Stimulated activated CD8-positive, alpha-beta memory T cell treated with anti-CD3 and anti-CD28 coated beads, Interleukin-7, amount 100 ng/mL, for 24 hours (primary cell): ENCODE measurements at places on chromosomes 12 and 14.

GRCh38 chr12:14572401-14572800 lies 4.7 kb upstream of the PLBD1 start:
- no peak for DNase-seq

DNA sequence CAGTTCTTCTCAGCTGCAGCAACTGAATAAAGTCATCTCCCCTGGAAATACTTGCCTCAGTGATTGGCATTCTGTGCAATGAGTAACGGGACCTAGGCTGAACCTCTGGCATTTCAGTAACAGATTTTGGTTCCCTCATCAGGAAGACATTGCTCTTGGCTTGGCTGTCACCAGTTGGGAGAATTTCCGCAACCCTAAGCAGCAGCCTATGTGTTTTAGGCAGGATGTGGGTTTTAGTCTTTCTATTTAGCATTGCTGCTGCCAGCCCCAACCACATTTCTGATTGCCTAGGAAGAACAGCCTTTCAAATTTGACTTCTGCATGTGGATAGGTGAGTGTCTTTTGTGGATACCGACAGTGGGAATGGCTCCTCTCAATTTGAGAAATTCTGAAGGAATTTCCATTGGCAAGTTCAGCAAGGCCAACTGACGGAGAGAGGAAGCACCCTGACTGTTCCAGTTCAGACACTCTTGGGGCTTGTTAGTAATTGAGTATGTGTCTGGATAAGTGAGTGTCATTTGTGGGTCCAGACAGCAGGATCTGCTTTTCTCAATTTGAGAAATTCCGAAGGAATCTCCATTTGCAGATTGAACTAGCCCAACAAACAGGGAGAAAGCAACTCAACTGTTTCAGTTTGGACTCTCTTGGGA lies 19.0 kb upstream of the CLEC2A start:
- no peak for DNase-seq

- no peak for DNase-seq
These were observed 58.4 kb downstream of the SPTSSA start for GRCh38 chr14:34403646-34404045.

DNA sequence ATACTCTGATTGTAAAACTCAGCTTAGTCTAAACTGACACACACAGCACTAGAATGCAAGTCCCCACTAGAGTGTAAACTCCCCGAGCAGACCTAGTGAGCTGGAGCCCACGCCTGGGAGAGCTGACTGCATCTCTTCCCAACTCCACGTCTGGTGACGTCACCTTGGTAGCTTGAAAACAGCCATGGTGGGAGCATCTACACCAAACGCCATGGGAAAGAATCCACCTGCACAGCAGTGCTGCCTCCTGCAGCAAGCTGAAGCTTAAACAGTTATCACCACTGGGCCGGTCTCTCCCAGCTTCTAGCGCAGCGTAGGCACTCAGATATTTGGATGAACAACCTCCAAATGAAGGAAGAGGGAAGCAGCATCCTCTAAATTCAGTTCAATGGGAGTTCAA lies 4.3 kb upstream of the PAPLN start:
- DNase-seq, result no peak

DNA sequence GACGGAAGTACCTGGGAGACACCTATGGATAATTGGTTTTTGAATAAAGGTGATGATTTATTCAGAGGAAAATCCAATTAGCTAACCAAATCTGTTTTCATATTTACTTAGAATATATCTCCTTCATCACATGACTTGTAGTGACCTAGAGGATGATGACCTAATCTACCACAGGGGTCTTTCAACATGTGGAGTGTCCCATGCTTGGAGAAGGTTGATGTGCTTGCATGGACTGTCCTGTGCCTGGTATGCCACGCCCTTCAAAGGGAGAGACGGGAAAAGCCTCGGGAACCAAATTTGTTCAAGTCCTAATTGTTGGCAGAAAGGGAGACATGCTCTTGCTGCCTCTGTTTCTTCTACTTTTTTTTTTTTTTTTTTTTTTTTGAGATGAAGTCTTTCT lies 11.8 kb upstream of the PAPLN start:
- no peak for DNase-seq

- DNase-seq, result no peak
These were observed 19.5 kb downstream of the COX16 start for GRCh38 chr14:70340002-70340401.

DNA sequence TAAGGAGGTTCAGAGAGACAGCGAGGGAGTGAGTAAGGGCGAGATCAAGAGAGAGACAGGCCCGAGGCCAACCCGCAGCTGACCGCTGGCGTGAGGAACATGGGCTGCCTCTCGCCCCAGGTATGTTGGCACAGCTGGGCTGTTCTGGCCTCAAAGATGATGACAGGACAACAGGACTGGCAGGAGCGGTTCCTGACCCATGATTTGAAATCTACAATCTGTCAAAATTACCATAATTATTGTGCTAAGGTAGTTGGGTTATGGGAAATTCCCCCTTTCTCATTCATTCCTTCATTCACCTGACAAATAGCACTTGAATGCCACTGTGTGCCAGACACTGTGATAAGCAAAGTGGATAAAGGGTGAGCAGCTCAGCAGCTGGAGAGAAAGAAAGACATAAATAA lies 5.1 kb upstream of the ENDOU start:
- DNase-seq, result no peak

- DNase-seq, result no peak
These were observed 11.8 kb downstream of the MYH7 start for GRCh38 chr14:23423657-23424056.

GRCh38 chr12:129325566-129325965 lies 472.3 kb downstream of the GLT1D1 start:
- no peak for DNase-seq

- no peak for DNase-seq
These were observed 60.0 kb downstream of the PLEKHA5 start for GRCh38 chr12:19189522-19189921.

- no peak for DNase-seq
These were observed 7.5 kb upstream of the CCDC177 start for GRCh38 chr14:69582212-69582611.

DNA sequence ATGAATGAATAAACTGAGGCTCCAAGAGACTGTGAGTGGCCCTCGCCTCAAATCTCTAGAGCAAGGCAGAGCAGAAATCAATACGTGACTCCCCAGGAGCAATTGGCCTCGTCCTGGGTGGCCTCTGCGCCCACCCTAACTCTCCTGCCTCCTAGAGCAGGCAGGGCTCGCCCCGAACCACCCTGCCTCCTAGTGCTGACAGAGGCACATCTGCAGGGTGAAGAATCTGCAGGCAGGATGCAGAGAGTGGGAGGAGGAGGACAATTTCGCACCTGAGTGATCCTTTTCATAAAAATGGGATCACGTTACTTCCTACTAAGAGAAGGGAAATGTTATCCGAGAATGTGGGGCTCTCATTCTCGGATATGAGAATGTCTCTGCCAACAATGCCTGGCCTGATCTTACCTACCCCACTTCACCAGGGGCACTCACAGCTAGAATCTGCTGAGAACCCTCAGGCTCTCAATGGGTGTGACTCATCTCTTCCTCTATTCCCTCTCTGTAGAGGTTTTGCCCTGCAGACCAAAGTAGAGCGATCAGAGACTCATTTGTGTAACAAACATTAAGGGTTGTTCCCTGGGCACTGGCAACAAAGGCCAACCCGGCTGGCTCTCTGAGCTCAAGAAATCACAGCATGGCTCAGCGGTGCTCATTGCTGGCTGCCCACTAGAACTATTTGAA lies 61.7 kb upstream of the BCL2L14 start:
- DNase-seq, result no peak

GRCh38 chr12:100497105-100497795 lies 23.6 kb downstream of the NR1H4 start:
- DNase-seq, result no peak

DNA sequence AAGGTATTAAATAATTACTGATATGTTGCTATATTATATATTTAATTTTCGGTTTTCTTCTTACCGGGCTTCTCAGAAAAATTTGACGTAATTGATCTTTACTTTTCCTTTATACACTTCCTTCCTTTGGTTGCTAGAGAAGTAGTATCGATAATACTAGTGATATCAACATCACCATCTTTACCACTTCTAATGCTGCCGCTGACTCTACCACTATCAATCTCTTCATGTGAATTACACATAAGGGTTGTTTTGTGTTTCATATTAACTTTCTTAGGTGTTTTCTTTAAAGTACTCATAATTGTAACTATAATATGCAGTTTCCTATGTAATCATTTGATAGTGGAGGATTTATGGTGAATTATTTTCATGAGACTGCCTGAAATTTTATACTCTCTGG lies 30.9 kb upstream of the KLRF1 start:
- DNase-seq, result no peak

GRCh38 chr12:55074806-55075205 lies 51.4 kb upstream of the OR9K2 start:
- no peak for DNase-seq

DNA sequence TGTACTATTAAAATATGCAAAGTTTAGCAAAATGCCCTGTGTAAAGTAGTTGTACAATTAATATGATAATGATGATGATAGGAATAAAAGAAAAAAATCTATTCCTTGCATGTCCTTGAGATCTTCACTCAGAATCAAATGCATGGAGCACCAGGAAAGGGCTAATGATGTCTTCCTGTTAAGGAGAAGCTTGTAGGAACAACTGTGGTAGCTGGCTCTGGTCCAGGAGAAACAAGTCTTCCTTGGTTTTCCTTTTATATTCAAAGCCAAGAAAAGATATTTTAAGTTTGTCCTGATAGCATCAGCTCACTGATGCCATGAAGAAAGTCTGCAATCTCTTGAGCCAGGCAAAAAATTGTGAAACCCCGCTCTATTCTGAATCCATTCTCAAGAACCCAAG lies 138.9 kb downstream of the PIK3C2G start:
- DNase-seq, result no peak

DNA sequence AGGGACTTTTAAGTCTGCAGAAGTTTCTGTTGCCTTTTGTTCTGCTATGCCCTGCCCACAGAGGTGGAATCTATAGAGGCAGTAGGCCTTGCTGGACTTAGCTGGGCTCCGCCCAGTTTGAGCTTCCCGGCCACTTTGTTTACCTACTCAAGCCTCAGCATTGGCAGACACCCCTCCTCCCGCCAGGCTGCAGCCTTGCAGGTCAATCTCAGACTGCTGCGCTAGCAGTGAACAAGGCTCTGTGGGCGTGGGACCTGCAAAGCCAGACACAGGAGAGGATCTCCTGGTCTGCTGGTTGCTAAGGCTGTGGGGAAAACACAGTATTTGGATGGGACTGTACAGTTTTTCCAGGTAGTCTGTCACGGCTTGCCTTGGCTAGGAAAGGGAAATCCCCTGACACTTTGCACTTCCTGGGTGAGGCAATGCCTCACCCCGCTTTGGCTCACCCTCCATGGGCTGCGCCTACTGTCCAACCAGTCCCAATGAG lies 43.7 kb downstream of the CCDC59 start:
- no peak for DNase-seq

DNA sequence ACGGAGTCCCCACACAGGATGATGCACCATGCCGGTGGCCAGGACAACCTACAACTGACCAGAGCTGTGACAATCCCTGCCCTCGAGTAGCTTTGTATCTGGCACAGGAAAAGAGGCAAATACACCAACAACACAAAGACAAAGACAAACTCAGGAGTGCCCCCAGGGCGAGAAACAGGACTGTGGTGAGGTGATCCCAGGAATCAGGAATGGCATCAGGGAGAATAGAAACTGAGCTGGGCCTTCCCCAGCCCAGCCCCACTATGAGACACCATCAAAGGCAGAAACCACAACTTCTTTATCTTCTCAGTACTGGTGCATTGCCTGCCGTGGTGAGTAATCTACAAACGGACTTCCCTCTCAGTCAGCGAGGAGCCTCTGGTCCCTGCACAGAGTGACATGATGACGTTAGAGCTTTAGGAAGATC lies 157.7 kb downstream of the TTC7B start:
- DNase-seq, result no peak
